ENCODE measurements at places on chromosomes 1 and 21. TPM values are rescaled to one million over a fixed set of nuclear protein-coding genes. Genes with fewer than 3 reads are reported as not detected.
A peak's percentile ranks its signal among the peaks of the same experiment; 100 is the strongest.

BLACAT1 gene
- 5.6 TPM for total RNA-seq

PBX1 gene
- total RNA-seq: 84.2 TPM

NPL gene
- total RNA-seq: 2.8 TPM

BEST4 gene
- total RNA-seq: 0.63 TPM

ANGPTL1 gene
- not detected for total RNA-seq

GABRD gene
- 2.8 TPM for total RNA-seq

DNA sequence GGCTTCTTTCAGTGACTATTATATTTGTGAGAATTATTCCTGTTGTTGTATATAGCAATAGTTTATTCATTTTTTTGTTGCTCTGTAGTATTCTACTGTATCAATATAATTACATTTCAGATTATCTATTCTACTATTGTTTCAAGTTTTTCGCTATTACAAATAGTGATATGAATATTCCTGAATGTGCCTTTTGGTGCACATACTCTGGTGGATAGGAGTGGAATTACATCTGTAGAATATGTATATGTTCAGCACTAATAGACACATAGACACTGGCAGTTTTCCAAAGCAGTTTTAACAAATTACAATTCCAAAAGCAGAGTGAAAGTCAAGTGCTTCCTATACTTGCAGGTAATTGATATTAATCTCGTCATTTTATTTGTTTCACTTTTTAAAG lies 696.2 kb upstream of the PRMT6 start:
- H3K4me3 ChIP-seq: no peak overlapping the region
- no peaks in the 10 kb centered on the region for H3K27me3 ChIP-seq
- no peak overlapping the region for H3K27ac ChIP-seq
- H3K4me1 ChIP-seq: no peaks in the 10 kb centered on the region
- DNase-seq: no peak
- peaks cover 5% of the 10 kb centered on the region for H3K36me3 ChIP-seq

DNA sequence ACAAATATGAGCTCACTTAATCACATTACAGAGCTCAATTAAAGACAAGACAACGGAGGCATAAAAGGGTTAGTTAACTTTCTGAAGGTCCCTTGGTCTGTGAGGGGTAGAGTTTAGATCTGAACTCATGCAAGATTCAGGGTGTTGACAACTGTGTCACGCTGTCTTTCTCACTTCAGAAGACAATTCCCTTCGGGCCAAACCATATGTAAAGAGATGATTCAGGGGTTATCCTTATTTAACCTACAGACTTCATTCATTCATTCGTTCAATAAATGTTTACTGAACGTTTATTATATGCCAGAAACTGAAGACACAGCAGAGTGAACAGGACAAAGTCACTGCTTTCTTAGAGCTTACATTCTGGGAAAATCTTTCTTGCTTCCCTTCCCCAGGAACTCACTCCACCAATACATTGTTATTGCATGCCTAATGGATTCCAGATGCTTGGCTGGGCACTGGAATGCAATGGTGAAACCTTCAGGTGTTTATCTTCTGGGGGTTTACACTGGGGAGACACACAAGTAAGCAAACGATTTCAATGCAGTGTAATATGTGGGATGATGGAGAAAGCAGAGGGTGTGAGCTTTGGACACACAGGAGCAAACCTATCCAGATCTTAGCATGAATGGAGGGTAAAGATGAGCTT lies 6.4 kb downstream of the XCL1 start:
- H3K4me3 ChIP-seq: no peak overlapping the region
- H3K27ac ChIP-seq: no peak overlapping the region
- H3K4me1 ChIP-seq: no peaks in the 10 kb centered on the region
- no peaks in the 10 kb centered on the region for H3K27me3 ChIP-seq

GRCh38 chr1:101005871-101006270 lies 19.7 kb downstream of the DPH5 start:
- H3K4me3 ChIP-seq: no peak overlapping the region
- no peak for DNase-seq
- no peaks in the 10 kb centered on the region for H3K27me3 ChIP-seq
- H3K4me1 ChIP-seq: peaks cover 2% of the 10 kb centered on the region

DNA sequence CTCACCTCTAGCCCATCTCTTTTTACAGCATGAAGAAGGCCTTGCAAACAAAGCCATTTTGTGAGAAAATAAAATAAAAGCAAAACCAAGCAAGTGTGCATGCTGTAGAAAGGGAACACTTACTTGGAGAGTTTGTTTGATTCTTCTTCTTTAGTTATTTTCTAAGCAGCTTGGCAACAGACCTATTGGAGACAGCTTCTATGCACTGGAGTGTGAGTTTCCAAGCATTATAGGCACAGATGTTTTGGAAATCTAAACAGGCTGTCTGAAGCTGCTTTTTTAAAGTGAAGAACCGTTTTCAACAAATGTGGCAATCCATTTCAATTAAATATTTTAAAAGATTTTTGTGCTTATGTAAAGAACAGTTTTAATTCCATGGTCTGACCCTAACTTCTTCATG lies 76.6 kb downstream of the NGF start:
- no peak for DNase-seq
- no peak overlapping the region for H3K27ac ChIP-seq
- no peaks in the 10 kb centered on the region for H3K4me1 ChIP-seq
- H3K27me3 ChIP-seq: no peaks in the 10 kb centered on the region
- H3K36me3 ChIP-seq: no peaks in the 10 kb centered on the region

DNA sequence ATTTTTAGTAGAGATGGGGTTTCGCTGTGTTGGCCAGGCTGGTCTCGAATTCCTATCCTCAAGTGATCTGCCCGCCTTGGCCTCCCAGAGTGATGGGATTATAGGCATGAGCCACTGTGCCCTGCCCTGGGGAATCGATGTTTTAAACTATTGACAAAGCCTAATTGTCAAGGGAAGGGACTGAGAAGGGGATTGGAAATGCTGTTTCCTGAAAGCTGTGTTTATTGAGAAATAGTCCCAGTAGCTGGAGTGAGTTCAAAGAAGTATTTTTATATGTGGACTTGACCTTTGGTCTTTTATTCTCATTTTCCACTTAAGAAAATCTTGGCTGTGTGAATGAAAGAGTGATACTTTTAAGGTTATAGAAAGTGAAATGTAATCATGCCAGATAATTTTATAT lies 47.5 kb downstream of the KIF1B start:
- no peak overlapping the region for H3K27ac ChIP-seq
- no peaks in the 10 kb centered on the region for H3K27me3 ChIP-seq

GRCh38 chr1:223180731-223181321 lies 37.8 kb upstream of the TLR5 start:
- no peak overlapping the region for H3K4me3 ChIP-seq
- no peaks in the 10 kb centered on the region for H3K27me3 ChIP-seq
- DNase-seq: no peak
- no peaks in the 10 kb centered on the region for H3K4me1 ChIP-seq

DNA sequence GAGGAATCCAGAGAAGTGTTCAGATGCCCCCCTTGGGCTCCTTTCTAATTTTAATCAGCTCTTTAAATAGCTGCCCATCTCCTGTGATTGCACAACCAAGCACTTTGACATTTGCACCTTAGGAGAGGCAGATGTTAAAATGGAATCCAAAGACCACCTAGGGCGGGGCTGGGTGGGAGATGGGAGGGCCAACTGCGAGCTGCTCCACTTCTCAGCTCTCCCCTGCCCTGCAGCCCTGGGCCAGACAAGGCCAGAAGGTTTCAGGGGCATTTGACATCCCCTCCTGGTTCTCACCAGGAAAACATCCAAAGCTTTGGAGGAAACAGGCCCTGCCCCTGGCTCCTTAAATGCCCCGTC lies 106.9 kb downstream of the DHRS3 start:
- no peak for DNase-seq
- no peak overlapping the region for H3K4me3 ChIP-seq
- H3K27ac ChIP-seq: peak overlapping the region; percentile 90
- H3K4me1 ChIP-seq: peaks cover 20% of the 10 kb centered on the region
- H3K36me3 ChIP-seq: no peaks in the 10 kb centered on the region
- H3K27me3 ChIP-seq: no peaks in the 10 kb centered on the region

DNA sequence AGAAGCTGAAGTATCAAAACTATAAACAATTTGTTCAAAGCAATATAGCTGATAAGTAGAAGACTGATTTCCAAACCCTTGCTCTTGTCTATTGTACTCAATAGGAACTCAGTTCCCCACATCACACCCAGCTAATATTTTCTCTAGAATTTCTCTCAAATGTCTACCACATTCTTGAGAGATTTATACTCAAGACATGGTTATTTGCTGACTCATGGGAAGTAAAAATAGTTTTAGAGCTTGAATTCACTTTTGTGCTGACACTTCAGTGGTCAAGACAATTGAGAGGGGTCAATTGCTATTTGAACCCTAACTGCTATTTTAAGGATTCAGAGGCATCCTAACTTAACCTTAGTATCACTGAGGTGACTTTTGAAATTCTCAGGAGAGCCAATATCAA lies 99.0 kb downstream of the TNNI3K start:
- H3K27ac ChIP-seq: no peak overlapping the region
- no peak for DNase-seq
- H3K4me3 ChIP-seq: no peak overlapping the region
- no peaks in the 10 kb centered on the region for H3K36me3 ChIP-seq

GRCh38 chr1:10979483-10979920 lies 33.0 kb upstream of the TARDBP start:
- H3K4me3 ChIP-seq: peak overlapping the region; percentile 32
- H3K27ac ChIP-seq: peak overlapping the region; percentile 83
- no peaks in the 10 kb centered on the region for H3K27me3 ChIP-seq
- H3K4me1 ChIP-seq: peaks cover 27% of the 10 kb centered on the region
- H3K36me3 ChIP-seq: no peaks in the 10 kb centered on the region

DNA sequence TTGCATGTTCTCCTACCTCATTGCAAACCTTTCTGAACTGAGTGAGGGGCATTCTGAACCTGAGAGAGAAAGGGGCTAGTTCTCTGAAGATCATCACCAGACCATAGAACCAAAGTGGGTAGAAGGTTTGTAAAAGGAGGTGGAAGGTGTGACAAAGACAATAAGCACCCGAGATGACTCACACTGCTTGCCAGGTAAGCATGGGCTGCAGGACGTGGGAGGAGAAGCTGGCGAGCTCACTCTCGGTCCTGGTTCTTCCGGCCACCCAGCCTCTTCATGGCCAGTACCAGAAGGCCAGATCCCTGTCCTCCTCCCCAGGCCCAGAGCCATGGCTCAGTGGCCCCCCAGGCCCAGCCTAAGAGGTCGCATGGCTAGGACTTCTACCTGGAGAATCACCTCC lies 128.3 kb downstream of the TMEM53 start:
- H3K27ac ChIP-seq: no peak overlapping the region
- no peaks in the 10 kb centered on the region for H3K36me3 ChIP-seq
- no peak for DNase-seq
- H3K27me3 ChIP-seq: no peaks in the 10 kb centered on the region
- peaks cover 46% of the 10 kb centered on the region for H3K4me1 ChIP-seq

DNA sequence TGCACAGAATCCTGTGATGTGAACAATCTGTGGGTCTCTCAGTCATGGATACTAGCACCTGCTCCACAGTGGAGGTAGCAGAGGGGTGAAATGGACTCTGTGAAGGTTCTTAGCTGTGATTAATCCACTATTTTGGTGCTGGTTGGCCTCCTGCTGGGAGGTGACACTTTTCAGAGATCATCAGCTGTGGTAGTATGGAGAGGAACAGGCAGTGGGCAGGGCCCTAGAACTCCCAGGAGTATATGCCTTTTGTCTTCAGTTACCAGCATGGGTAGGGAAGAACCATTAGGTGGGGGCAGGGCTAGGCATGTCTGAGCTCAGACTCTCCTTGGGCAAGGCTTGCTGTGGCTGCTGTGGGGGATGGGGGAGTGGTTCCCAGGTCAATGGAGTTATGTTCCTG lies 54.0 kb upstream of the KCNJ15 start:
- no peak overlapping the region for H3K4me3 ChIP-seq
- DNase-seq: no peak
- H3K4me1 ChIP-seq: no peaks in the 10 kb centered on the region
- no peaks in the 10 kb centered on the region for H3K27me3 ChIP-seq

DNA sequence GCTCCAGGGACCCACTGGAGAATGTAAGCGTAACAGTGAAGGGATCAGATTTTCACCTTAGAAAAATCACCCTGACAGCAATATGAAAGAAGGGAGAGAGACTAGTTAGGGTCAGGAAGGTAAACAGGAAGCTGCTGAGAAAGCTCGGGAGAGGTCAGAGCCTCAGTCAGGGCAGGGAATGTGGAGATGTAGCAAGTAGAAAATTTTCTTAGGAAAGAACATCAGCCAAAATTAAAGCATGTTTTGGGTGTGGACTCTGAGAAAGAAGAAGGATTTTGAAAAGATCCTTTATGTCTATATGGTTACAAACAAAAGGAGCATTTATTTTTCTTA lies 16.7 kb upstream of the ERICH3 start:
- DNase-seq: peak; percentile 40
- no peaks in the 10 kb centered on the region for H3K4me1 ChIP-seq
- H3K4me3 ChIP-seq: no peak overlapping the region
- no peaks in the 10 kb centered on the region for H3K27me3 ChIP-seq

- peaks cover 4% of the 10 kb centered on the region for H3K36me3 ChIP-seq
- H3K4me3 ChIP-seq: no peak overlapping the region
- no peak overlapping the region for H3K27ac ChIP-seq
- H3K27me3 ChIP-seq: no peaks in the 10 kb centered on the region
- no peak for DNase-seq
Measured at GRCh38 chr1:5814046-5814619, 178.1 kb downstream of the NPHP4 start.

DNA sequence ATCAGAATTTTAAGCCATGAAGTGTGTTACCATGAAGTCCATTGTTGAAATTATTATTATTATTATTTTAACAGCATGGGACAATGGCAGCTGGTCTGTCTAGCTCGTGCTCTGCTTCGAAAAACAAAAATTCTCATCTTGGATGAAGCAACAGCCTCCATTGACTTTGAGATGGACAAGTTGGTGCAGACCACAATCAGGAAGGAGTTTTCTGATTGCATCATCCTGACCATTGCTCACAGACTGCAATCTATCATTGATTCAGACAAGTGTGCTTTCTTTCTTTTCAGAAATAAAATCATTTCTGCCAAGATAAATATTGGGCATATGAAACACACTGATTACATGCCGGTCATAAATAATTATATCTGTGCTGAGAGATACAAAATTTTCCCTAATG lies 21.0 kb downstream of the HSPA13 start:
- DNase-seq: no peak
- no peaks in the 10 kb centered on the region for H3K27me3 ChIP-seq
- H3K27ac ChIP-seq: no peak overlapping the region
- H3K4me3 ChIP-seq: no peak overlapping the region
- no peaks in the 10 kb centered on the region for H3K4me1 ChIP-seq
- no peaks in the 10 kb centered on the region for H3K36me3 ChIP-seq

- DNase-seq: no peak
- peaks cover 3% of the 10 kb centered on the region for H3K4me1 ChIP-seq
- no peak overlapping the region for H3K4me3 ChIP-seq
- H3K36me3 ChIP-seq: no peaks in the 10 kb centered on the region
- no peaks in the 10 kb centered on the region for H3K27me3 ChIP-seq
Measured at GRCh38 chr1:106722466-106722865, 334.0 kb upstream of the PRMT6 start.

- no peak overlapping the region for H3K27ac ChIP-seq
- no peak for DNase-seq
- H3K36me3 ChIP-seq: peaks cover 15% of the 10 kb centered on the region
- no peak overlapping the region for H3K4me3 ChIP-seq
Measured at GRCh38 chr1:222620566-222620965, 2.7 kb downstream of the MIA3 start.

Data from GM23338 (cell line).